ENCODE measurements at places on chromosomes 12 and 14. TPM values are rescaled to one million over a fixed set of nuclear protein-coding genes. Genes with fewer than 3 reads are reported as not detected.

DNA sequence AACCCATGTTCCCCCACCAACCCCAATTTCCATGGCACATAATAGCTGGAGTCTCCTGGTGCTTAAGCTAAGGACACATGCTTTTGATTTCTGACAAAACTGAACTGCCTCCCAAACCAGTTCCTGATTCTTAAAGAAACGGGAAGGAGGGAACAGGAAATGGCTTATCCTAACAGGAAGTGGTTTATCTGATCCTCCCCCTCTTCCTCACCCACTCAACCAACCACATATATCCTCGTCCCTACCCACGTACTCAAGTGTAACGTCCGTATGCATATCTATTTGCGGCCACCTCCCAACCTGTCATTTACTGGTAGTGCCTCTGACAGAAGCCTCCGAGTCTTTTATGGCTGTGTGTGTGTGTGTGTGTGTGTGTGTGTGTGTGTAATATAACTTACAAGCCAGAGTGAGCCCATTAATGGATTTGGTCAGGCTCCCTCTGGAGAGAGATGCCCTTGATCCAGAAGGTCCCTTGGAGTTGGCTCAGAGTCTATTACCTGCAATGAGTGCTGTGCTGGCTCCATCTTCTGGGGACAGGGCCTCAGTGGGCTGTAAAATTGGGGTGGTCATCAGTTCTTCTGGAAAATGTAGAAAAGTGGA is 7.7 kb downstream of the DAZAP2 start:
- no peaks in the 10 kb centered on the region for H3K27me3 ChIP-seq
- H3K27ac ChIP-seq, result peak overlapping the region; percentile 66
- H3K4me1 ChIP-seq, result peaks cover 44% of the 10 kb centered on the region
- peak overlapping the region; percentile 16 for H3K4me3 ChIP-seq
- DNase-seq, result peak; percentile 41

- DNase-seq, result no peak
- no peaks in the 10 kb centered on the region for H3K27me3 ChIP-seq
- no peaks in the 10 kb centered on the region for H3K36me3 ChIP-seq
- H3K4me1 ChIP-seq, result no peaks in the 10 kb centered on the region
- no peak overlapping the region for H3K4me3 ChIP-seq
These were observed 27.9 kb upstream of the CTDSP2 start for GRCh38 chr12:57874166-57875108.

- no peak overlapping the region for H3K27ac ChIP-seq
- H3K4me1 ChIP-seq, result no peaks in the 10 kb centered on the region
- no peaks in the 10 kb centered on the region for H3K36me3 ChIP-seq
- no peak for DNase-seq
These were observed 17.8 kb upstream of the MCRS1 start for GRCh38 chr12:49585477-49586459.

DNA sequence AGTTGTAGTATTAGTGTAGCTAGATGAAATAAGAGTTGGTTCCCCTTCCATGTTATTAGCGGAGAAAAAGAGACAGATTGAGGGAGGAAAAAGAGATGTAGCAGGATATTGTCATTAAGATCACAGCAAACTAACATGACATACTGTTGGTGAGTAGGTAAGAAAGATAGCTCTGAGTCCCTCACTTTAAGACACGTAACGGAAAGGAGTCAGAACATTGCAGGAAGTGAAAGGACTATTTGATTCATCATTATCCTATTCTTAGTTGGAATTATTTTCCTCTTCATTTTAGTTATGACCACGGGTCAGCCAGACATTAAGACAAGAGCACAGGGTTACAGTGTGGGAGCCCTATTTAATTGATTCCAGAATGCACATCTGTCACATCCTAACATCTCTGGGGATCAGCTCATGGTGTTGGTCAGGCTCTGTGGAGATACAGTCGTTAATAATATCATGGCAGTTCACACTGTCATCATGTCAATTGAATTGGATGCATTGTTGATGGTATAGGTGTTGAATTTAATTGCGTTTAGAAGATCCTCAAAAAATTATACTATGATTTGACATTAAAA is 55.0 kb downstream of the TMX1 start:
- no peak for DNase-seq
- no peak overlapping the region for H3K4me3 ChIP-seq
- no peaks in the 10 kb centered on the region for H3K36me3 ChIP-seq
- no peaks in the 10 kb centered on the region for H3K4me1 ChIP-seq

DNA sequence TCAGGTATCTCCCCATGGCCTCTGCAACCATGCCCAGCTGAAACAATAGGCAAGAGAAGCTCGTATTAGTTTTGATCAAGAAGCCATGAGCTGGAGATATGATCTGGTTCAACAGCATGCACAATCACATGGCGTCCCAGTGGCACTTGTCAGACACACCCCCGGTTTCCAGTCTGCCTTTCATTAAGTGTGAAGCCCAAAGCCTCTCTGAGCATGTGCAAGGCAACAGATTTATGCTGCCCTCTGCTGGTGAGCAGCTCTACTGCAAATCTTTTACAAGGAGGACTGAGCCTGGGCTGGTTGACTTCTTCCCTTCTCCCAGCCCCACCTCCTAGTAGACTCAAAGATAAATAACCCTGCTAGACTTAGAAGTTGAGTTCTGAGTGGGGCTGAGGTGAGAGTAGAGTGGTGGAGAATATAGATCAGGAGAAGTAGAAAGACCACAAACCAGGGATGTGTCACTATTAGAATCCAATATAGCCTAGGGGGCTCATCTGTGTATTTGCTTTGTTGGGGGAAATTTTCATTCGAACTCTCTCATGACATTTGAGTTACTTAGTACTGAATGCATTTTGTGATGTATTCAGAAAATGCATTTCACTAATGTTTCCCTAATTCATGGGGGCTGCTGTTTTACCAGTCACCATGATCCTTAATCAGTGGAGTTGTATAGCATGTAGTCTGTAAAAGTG is 53.7 kb upstream of the MBIP start:
- no peaks in the 10 kb centered on the region for H3K27me3 ChIP-seq
- peak; percentile 57 for DNase-seq
- no peak overlapping the region for H3K4me3 ChIP-seq
- H3K4me1 ChIP-seq, result no peaks in the 10 kb centered on the region

- no peak for DNase-seq
- no peak overlapping the region for H3K4me3 ChIP-seq
- no peaks in the 10 kb centered on the region for H3K36me3 ChIP-seq
- H3K27me3 ChIP-seq, result no peaks in the 10 kb centered on the region
- peaks cover 4% of the 10 kb centered on the region for H3K4me1 ChIP-seq
These were observed 6.5 kb downstream of the MLH3 start for GRCh38 chr14:75044752-75045151.

GRCh38 chr14:89810101-89810500 is 144.4 kb downstream of the EFCAB11 start:
- no peak overlapping the region for H3K27ac ChIP-seq
- no peaks in the 10 kb centered on the region for H3K36me3 ChIP-seq
- H3K4me3 ChIP-seq, result no peak overlapping the region
- H3K27me3 ChIP-seq, result no peaks in the 10 kb centered on the region
- H3K4me1 ChIP-seq, result no peaks in the 10 kb centered on the region
- no peak for DNase-seq

DNA sequence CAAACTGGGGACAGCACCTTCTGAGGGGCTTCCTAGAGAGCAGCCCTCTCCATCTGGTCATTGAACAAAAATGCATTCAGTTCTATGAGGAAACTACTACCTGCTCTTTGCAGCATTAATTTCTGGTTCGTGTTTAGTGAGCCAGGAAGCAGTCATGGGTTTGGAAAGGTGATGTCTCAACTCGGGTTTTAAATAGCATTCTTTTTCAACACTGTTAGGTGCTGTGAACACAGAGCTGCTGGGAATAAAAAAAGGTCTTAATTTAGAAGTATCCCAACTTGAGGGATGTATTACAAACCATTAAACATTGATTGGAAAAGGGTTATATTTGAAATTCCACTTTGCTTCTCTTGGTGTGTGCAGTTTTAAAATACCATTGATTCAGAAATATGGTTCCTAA is 9.3 kb downstream of the MYO1H start:
- no peak overlapping the region for H3K4me3 ChIP-seq
- H3K4me1 ChIP-seq, result no peaks in the 10 kb centered on the region
- no peaks in the 10 kb centered on the region for H3K36me3 ChIP-seq
- H3K27ac ChIP-seq, result no peak overlapping the region
- H3K27me3 ChIP-seq, result no peaks in the 10 kb centered on the region

DNA sequence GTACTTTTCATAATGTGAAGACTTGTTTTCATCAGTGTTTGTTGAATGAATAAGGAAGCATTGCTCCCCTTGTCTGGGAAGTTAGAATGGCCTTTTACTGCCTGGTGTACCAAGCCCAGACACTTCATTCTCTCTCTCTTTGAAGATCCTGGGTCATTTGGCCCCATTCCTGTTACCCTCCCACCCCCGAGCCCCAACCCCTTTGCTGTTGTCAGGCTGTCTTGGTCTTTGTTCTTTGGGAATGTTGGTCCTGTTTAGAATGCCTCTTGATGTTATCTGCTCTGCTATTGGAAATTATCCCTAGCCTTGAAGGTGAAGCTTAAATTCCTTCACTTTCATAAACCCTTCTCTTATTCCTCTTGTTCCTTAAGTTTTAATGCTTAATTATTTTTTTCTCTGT is 13.8 kb downstream of the DERA start:
- no peaks in the 10 kb centered on the region for H3K36me3 ChIP-seq
- H3K4me1 ChIP-seq, result no peaks in the 10 kb centered on the region
- H3K27ac ChIP-seq, result no peak overlapping the region
- DNase-seq, result no peak

DNA sequence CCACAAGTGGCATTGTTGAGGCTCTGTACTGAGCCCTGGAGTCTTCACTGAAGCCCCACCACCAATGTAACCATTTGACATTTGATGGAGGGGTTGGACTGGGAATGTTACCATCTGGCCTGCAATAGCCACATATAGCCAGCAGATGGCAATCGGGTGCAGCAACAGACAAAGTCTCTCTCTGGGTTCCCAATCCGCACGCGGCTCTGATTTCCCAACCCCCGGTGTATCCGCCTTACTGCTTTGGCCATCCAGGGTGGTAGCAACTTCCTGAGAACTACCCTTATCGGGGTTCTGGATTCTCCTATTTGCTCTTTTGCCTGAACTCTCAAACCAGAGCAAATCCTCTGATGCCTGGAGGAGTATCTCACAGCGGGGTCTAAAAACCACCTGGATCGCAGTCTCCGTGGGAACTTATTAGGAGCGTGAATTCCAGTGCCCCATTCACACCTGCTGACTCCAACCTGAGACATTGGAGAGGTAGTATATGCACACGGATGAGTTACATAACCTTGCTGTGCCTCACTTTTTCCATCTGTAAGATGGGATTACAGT is 14.2 kb downstream of the VRTN start:
- DNase-seq, result peak; percentile 57
- H3K4me1 ChIP-seq, result no peaks in the 10 kb centered on the region
- H3K36me3 ChIP-seq, result no peaks in the 10 kb centered on the region
- no peak overlapping the region for H3K4me3 ChIP-seq
- no peak overlapping the region for H3K27ac ChIP-seq

DNA sequence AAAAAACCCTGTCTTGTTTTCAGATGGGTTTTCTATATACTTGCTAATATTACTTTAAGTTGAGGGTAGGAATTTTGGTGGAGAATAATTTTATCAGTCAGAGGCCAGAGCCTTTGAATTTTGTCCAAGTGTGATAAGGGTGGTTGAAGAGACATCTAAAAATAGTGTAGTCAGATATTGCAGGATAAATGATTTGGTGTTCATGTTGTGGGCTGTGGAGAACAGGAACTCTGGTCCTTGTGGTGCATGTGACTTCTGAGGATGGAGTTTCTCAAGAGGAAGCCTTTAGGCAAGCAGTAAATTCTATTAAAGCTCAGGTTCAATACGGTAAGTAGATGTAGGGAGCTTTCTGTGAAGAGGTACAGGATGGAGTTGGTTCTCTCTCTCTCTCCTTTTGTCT is 2.8 kb downstream of the ADAM21 start:
- no peak for DNase-seq
- H3K4me3 ChIP-seq, result no peak overlapping the region
- no peaks in the 10 kb centered on the region for H3K4me1 ChIP-seq
- H3K27ac ChIP-seq, result no peak overlapping the region

DNA sequence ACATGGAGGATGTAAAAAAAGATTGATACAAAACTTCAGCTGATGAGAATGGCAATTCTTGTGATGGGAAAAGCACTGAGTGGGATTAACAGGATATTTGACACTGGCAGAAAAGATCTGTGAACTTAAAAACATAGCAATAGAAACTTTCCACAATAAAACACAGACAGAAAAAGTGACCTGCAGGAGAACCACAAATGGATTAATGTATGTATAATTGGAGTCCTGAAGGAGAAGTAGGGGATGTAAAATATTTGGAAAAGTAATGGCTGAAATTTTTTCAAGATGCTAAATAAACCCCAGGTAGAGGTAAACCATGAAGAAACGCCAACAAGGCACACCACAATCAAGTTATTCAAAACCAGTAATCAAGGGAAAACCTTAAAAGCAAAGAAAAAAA is 130.8 kb upstream of the C14orf180 start:
- H3K27ac ChIP-seq, result no peak overlapping the region
- no peak overlapping the region for H3K4me3 ChIP-seq
- H3K27me3 ChIP-seq, result no peaks in the 10 kb centered on the region
- no peaks in the 10 kb centered on the region for H3K36me3 ChIP-seq
- DNase-seq, result no peak
- no peaks in the 10 kb centered on the region for H3K4me1 ChIP-seq

DNA sequence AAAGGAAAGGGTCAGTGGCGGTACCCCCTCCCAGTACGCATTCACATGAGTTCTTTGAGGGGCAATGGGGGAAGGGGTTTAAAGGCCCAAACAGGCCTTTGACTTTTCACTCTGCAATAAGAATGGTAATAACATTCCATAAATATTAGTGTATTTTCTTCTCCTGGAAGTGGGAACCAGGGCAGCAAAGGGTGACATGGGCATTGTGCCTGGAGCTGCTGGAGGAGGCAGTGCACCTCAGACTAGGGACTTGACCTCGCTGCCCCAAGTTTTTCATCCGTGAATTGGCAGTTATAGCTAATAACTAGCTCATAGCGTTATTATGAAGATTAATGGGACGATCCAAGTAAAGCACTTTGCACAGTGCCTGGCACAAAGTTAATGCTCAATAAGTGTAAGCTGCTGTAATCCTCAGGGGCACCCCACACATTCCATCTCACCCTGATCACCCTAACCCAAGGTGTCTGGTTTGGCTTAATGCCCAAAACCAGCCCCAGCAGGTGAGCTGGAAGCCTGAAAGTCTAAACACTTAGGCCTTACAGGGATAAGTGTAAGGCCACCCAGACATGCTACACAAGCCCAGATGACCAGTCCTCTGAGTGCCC is 2.8 kb upstream of the KCNH3 start:
- H3K4me1 ChIP-seq, result peaks cover 15% of the 10 kb centered on the region
- H3K4me3 ChIP-seq, result no peak overlapping the region

- DNase-seq, result no peak
- no peak overlapping the region for H3K4me3 ChIP-seq
- no peaks in the 10 kb centered on the region for H3K4me1 ChIP-seq
- no peaks in the 10 kb centered on the region for H3K27me3 ChIP-seq
These were observed 53.4 kb upstream of the ANO4 start for GRCh38 chr12:100741084-100741711.

Gene ANKRD9
- 8.1 TPM for total RNA-seq

Gene TGFB3
- 11.5 TPM for total RNA-seq

Gene ERBB3
- total RNA-seq, result 4.8 TPM

Gene NCKAP5L
- 4.3 TPM for total RNA-seq

Gene SOAT2
- total RNA-seq, result 0.69 TPM

Gene LRP1-AS
- total RNA-seq, result not detected

Gene AQP6
- total RNA-seq, result not detected

Gene RAB21
- 73.7 TPM for total RNA-seq

Gene GPR135
- 2.7 TPM for total RNA-seq

Gene SLC6A12
- total RNA-seq, result not detected

Gene CPNE6
- total RNA-seq, result not detected
